WTC11 (cell line): ENCODE measurements at places on chromosomes 2 and 18. TPM values are rescaled to one million over a fixed set of nuclear protein-coding genes. Genes with fewer than 3 reads are reported as not detected.

The IL1F10 gene
- total RNA-seq, result not detected in 3 replicates

The NLRC4 gene
- total RNA-seq, result not detected in 3 replicates

The INPP5D gene
- total RNA-seq, result 17.2 to 23.7 TPM (median 22.3 TPM) in 3 replicates

The TPGS2 gene
- total RNA-seq, result 96.9 to 118 TPM (median 114 TPM) in 3 replicates

The RGPD3 gene
- total RNA-seq, result 0.07 to 0.11 TPM (median 0.11 TPM) in 3 replicates

The OR6B2 gene
- not detected in 3 replicates for total RNA-seq

The FAM237A gene
- total RNA-seq, result not detected in 3 replicates

The OSBPL1A gene
- total RNA-seq, result 53.1 to 55.1 TPM (median 54.4 TPM) in 3 replicates

The TET3 gene
- 16.4 to 19.3 TPM (median 18.2 TPM) in 3 replicates for total RNA-seq

The TUBA4B gene
- 0.20 TPM in 1 of 3 replicates, not detected in the others for total RNA-seq

The ABCG5 gene
- not detected in 3 replicates for total RNA-seq

The DNAJC5G gene
- total RNA-seq, result 0.18 to 0.44 TPM (median 0.34 TPM) in 3 replicates

The CXCR2 gene
- total RNA-seq, result 0.34 to 0.96 TPM (median 0.87 TPM) in 3 replicates

The MOCOS gene
- 4.2 to 5.3 TPM (median 4.8 TPM) in 3 replicates for total RNA-seq

The IL36A gene
- not detected in 3 replicates for total RNA-seq

The CXCR4 gene
- total RNA-seq, result 1.3 to 2.1 TPM (median 1.9 TPM) in 3 replicates

The SPATA3 gene
- total RNA-seq, result not detected in 3 replicates

The CDH2 gene
- 15.9 to 17.3 TPM (median 16.9 TPM) in 3 replicates for total RNA-seq

The POTEI gene
- 2.2 to 3.2 TPM (median 2.7 TPM) in 3 replicates for total RNA-seq

The AGXT gene
- 0.16 to 0.37 TPM (median 0.24 TPM) in 3 replicates for total RNA-seq

The CD226 gene
- 0.23 to 0.55 TPM (median 0.24 TPM) in 3 replicates for total RNA-seq
